ENCODE measurements at places on chromosomes 16 and 17. TPM values are rescaled to one million over a fixed set of nuclear protein-coding genes. Genes with fewer than 3 reads are reported as not detected.

- no peak for DNase-seq
These were observed 100.0 kb downstream of the XYLT1 start for GRCh38 chr16:17370731-17371285.

Gene KCNJ12
- 2.5 TPM for total RNA-seq

DNA sequence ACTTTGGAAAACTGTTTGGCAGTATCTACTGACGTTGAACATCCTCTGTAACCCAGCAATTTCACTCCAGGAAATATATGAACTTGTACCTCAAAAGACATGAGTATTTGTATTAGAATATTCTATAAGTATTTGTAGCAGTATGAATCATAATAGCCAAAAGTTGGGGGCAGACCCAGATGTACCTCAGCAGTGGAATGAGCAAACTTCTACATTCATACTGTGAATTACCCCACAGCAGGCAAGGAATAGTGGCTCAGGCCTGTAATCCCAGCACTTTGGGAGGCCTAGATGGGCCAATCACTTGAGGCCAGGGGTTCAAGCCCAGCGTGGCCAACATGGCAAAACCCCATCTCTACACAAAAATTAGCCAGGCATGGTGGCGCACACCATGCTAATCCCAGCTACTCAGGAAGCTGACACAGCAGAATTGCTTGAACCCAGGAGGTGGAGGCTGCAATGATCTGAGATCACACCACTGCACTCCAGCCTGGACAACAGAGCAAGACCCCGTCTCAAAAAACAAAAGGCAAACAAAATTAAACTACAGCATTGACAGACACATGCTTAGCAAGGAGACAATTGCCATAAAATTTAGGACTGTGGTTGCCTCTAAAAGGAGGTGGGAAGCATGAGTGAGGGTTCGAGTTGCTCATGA lies 11.2 kb upstream of the HELZ start:
- peak; percentile 24 for DNase-seq

Gene ALOX15B
- total RNA-seq: 2.9 TPM

Gene PKMYT1
- total RNA-seq: 0.58 TPM

- DNase-seq: no peak
These were observed 40.3 kb downstream of the NDE1 start for GRCh38 chr16:15690296-15690695.

- no peak for DNase-seq
These were observed 27.6 kb upstream of the MYO15B start for GRCh38 chr17:75559958-75560533.

- no peak for DNase-seq
These were observed 15.5 kb upstream of the SNTB2 start for GRCh38 chr16:69171325-69172084.

Measured in mesenteric fat pad (tissue), 1 donor.